Placental epithelial cell (primary cell): ENCODE measurements at places on chromosomes 5 and 9. TPM values are rescaled to one million over a fixed set of nuclear protein-coding genes. Genes with fewer than 3 reads are reported as not detected.

CCL28 gene
- 2.0 and 2.2 TPM in 2 replicates for total RNA-seq

RPL7A gene
- 1,495 and 2,171 TPM in 2 replicates for total RNA-seq

CDH6 gene
- not detected in 2 replicates for total RNA-seq

FGF18 gene
- 2.4 and 4.4 TPM in 2 replicates for total RNA-seq

SHISAL2B gene
- not detected in 2 replicates for total RNA-seq

PCDHA10 gene
- 0.11 and 0.39 TPM in 2 replicates for total RNA-seq

F2R gene
- 0.11 and 0.39 TPM in 2 replicates for total RNA-seq
